ENCODE measurements at places on chromosomes 5 and 9.
A peak's percentile ranks its signal among the peaks of the same experiment; 100 is the strongest.

DNA sequence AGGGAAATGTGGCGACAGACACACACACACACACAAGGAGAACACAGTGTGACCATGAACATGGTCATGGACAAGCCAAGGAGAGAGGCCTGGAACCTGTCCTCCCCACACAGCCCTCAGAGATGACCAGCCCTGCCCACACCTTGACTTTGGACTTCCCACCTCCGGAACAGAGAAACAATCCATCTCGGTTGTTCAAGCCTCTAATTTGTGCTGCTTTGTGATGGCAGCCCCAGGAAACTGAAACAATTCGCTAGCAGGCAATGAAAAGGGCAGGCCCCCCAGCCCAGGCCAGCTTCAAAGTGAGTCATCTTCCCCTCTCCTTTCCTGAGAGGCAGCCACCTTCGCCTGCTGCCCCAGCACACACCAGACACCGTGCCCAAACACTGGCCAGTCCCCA lies 47.7 kb downstream of the NSUN2 start:
- no peak for DNase-seq

GRCh38 chr5:54704333-54704732 lies 186.8 kb downstream of the SNX18 start:
- no peak for DNase-seq

DNA sequence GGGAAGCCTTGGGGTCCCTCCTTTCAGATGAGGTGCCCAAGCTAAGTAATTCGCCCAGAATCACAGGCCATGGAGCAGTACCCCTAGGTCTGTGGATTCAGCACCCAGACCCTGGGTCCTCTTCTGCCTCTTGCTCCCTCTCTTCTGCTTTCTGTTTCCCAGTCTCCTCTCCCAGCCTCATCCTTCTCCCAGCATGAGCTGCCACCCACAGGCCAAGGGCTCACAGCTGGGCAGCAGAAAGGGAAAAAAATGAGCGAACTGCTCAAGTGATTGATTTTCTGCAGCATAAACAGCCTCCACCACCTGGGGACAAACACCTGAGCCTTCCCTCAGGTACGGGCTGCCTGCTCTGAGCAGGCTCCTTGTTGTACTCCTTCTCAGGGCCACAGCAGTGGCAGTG lies 113.9 kb upstream of the SAP30L start:
- DNase-seq, result no peak

GRCh38 chr5:32542216-32543059 lies 42.9 kb upstream of the SUB1 start:
- peak; percentile 41 for DNase-seq

GRCh38 chr9:32339424-32339823 lies 45.0 kb upstream of the ACO1 start:
- no peak for DNase-seq

DNA sequence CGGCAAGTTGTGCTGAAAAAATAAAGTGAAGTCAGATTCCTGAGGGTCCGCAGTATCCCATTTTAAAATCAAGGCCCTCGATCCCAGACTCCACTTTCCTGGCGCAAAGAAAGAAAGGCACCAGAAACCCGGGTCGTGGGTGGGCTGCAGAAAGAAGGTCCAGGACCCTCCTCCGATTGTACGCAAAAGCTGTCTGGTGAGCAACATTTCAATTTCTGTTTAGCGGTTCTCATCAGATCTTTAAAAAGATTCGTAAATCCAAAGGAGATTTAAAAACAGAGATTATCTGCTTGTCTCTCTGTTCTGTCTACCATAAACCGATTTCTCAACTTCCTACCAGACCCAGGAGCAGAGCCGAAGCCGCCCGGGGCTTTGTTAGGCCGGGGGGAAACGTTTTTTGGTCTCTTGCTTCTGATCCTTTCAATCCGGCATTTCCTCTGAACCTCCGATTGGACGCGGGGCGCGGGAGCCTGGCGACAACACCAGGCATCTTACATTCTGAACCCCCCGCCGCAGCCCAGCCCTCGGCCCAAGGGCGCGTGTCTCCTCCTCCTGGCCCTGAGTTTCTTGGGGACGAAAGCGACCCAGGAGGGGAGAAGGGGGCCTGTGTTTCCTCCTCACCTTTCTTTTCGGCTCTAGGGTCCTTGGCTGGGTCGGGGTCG lies 746 bp downstream of the NKX2-5 start:
- no peak for DNase-seq

DNA sequence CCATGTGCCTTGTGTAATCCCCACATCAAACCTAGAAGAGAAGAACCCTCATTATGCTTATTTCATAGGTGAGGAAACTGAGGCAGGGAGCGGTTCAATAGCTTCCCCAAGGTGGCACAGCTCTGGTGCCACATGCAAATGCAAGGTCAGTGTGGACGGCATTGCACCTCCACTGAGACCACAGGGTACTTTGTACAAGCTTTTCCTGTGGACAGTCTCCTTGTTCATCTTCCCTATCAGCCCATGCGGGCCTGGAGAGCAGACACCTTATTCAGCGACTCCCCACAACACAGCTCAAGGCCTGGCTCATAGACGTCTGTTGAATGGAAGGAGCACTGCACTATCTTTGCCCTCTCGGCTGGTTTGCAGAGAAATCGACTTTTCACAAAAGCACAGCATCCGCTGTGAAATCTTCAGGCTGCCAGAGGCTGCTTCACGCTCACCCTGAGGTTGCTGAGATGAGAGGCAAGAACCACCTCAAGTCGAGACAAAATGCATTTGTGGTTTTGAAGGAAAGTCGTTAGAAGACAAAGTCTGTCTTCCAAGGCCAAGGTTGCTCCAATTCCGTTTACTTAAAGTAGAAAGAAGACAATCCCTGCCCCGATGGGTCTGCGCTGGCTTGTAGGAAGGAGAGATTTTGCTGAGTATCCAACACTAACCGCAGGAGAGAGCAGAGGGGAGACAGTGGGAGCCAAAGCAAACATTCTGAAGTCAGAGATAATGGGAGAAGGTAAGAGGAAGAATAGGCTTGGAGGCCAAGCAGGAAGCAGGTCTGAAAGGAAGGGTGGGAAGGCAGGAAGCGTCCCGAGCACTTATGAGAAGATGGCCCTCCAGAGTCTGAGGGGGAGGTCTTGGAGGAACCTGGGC lies 34.2 kb upstream of the STRBP start:
- DNase-seq, result peak; percentile 52

- no peak for DNase-seq
Observed at GRCh38 chr9:25427898-25428297, 250.3 kb downstream of the TUSC1 start.

DNA sequence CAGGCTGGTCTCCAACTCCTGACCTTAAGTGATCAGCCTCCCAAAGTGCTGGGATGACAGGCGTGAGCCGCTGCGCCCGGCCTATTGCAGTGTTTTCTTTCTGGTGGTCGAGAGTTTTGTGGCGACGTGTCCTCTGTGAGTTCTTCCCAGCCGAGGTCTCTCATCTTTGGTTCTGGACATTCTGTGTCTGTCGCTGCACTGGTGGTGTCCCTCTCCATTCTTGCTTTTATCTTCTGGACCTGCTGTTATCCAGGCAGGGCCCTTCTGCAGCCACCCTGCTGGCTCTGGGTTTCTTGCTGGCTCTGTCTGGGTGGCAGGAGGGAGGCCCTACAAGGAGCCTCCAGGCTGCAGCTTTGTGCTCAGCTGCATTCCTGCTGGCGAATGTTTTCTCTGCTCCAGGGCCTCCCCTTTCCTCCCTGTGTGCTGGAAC lies 49.1 kb upstream of the EXOC3 start:
- DNase-seq, result no peak

Data from natural killer cell (primary cell).